T-helper 1 cell treated with Interleukin-12 subunit alpha and Interleukin-12 subunit beta and Interleukin-4 antibody, amounts not matched to agents 30 ng/mL and 1 ng/mL, for 36 hours (primary cell): ENCODE measurements at places on chromosomes 3 and 15. TPM values are rescaled to one million over a fixed set of nuclear protein-coding genes. Genes with fewer than 3 reads are reported as not detected.

Gene SLC24A5
- not detected in 2 replicates for total RNA-seq

Gene PATL2
- 60.5 and 62.1 TPM in 2 replicates for total RNA-seq

Gene LRRK1
- total RNA-seq = 0.44 and 0.86 TPM in 2 replicates

Gene LRRC31
- total RNA-seq = not detected in 2 replicates

Gene NRROS
- total RNA-seq = 33.1 and 34.7 TPM in 2 replicates

Gene CFAP91
- total RNA-seq = 0.17 and 0.20 TPM in 2 replicates

Gene SLC28A1
- not detected in 2 replicates for total RNA-seq

Gene TMCO5A
- not detected in 2 replicates for total RNA-seq

Gene TIGIT
- 2.8 and 3.6 TPM in 2 replicates for total RNA-seq

Gene EOMES
- 18.6 and 19.0 TPM in 2 replicates for total RNA-seq

Gene KLHL40
- not detected in 2 replicates for total RNA-seq

Gene MED12L
- total RNA-seq = 1.4 and 2.2 TPM in 2 replicates
